ENCODE measurements at places on chromosomes 7 and 10. TPM values are rescaled to one million over a fixed set of nuclear protein-coding genes. Genes with fewer than 3 reads are reported as not detected.

The MNX1 gene
- not detected for polyA plus RNA-seq

The SPDYE2 gene
- 0.58 TPM for polyA plus RNA-seq

The PHKG1 gene
- 0.23 TPM for polyA plus RNA-seq

The DPYSL4 gene
- not detected for polyA plus RNA-seq

The GJD4 gene
- polyA plus RNA-seq = not detected

The WNT8B gene
- polyA plus RNA-seq = 1.1 TPM

The CYP2E1 gene
- polyA plus RNA-seq = not detected

The FGL2 gene
- polyA plus RNA-seq = 0.55 TPM

DNA sequence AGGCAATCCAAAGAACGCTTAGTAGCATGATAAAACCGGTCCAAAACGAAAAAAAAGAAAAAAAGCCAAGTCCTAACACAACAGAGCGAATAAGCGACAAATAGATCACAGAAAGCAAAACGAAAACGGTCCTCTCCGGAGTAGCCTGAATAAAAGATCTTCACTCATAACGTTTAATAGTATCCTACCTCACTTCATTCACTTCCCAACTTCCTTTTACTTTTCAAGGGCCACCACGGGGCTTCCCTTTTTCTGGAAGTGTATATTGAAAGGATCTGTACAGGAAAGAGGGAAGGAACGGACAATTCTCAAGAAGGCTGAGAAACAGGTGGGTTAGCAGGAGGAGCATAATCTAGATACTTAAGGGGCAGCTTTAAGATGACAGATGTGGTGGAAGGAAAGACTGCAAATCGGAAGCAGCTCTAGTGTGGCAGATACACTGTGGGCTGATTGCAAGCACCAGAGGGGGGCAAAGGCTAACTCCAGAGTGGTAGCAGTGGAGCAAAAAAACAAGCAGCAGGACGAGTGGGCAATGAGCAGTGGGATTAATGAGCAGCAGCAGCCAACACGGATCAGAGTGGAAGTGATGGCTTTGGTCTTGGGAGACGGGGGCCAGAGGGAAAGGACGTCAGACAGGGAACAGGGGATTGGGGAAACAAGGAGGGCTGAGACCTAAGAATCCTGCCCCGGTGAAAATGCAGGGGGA is 866 bp downstream of the CNOT4 start:
- DNase-seq = no peak
- H3K4me3 ChIP-seq = no peak overlapping the region
- H3K36me3 ChIP-seq = no peaks in the 10 kb centered on the region
- H3K4me1 ChIP-seq = peaks cover 8% of the 10 kb centered on the region
- no peak overlapping the region for H3K27ac ChIP-seq

DNA sequence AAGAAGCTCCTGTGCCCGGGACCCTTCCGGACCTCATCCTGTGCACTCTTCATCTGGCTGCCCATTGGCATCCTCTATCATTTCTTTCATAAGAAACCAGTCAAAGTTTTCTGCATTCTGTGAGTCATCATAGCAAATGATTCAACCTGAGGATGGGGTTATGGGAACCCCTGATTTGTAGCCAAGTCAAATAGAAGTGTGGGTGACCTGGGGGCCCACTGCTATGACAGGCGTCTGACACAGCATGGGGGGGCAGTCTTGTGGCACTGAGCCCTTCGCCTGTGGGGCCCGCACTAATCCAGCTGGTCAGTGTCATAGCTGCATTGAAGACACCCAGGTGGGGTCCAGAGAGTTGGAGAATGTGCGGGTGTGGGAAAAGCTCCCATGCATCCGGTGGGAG is 230.4 kb downstream of the USP6NL start:
- no peaks in the 10 kb centered on the region for H3K36me3 ChIP-seq
- H3K27ac ChIP-seq = no peak overlapping the region
- peaks cover 2% of the 10 kb centered on the region for H3K4me1 ChIP-seq
- no peaks in the 10 kb centered on the region for H3K27me3 ChIP-seq

DNA sequence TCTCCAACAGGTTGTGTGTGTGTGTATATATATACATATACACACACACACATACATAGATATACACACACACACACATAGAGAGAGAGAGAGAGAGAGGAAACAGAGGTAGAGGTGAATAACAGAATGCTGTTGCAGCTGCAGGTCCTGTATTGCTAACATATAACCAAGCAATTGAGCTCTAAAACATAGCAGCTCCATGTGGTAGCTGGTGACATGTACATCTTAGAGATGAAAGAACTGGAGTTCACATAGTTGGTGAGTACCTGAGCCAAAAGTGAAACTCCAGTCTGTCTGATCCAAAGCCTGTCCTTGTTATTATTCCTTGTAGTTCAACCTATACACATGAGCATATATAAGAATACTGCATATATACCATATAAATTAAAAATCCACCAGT is 152.9 kb upstream of the CSTF2T start:
- no peak overlapping the region for H3K4me3 ChIP-seq
- H3K27ac ChIP-seq = no peak overlapping the region
- H3K4me1 ChIP-seq = peaks cover 1% of the 10 kb centered on the region
- DNase-seq = no peak
- H3K36me3 ChIP-seq = no peaks in the 10 kb centered on the region

DNA sequence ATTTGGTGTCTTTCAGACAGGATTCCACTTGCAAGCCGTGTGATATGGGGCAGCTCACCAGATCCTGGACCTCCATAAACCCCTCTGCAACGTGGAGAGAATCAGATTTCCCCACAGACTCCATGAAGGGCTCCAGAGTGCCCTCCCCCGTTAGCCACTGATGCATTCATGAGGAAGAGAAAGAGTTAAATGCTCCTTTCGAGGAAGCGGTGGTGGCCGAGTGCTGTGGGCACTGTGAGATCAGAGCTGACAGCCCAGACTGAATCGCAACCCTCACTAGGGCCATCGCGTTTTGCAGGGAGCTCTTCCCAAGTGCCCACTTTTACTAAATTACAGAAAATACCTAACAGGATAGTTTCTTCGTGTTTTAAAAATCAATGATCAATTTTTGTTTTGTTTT is 226.3 kb upstream of the ZNF32 start:
- no peaks in the 10 kb centered on the region for H3K27me3 ChIP-seq
- no peak overlapping the region for H3K27ac ChIP-seq
- no peaks in the 10 kb centered on the region for H3K36me3 ChIP-seq
- peaks cover 4% of the 10 kb centered on the region for H3K4me1 ChIP-seq

- H3K4me3 ChIP-seq = no peak overlapping the region
- H3K4me1 ChIP-seq = peaks cover 27% of the 10 kb centered on the region
- no peak overlapping the region for H3K27ac ChIP-seq
- DNase-seq = no peak
Measured at GRCh38 chr7:133053321-133053891, 28.5 kb downstream of the CHCHD3 start.

DNA sequence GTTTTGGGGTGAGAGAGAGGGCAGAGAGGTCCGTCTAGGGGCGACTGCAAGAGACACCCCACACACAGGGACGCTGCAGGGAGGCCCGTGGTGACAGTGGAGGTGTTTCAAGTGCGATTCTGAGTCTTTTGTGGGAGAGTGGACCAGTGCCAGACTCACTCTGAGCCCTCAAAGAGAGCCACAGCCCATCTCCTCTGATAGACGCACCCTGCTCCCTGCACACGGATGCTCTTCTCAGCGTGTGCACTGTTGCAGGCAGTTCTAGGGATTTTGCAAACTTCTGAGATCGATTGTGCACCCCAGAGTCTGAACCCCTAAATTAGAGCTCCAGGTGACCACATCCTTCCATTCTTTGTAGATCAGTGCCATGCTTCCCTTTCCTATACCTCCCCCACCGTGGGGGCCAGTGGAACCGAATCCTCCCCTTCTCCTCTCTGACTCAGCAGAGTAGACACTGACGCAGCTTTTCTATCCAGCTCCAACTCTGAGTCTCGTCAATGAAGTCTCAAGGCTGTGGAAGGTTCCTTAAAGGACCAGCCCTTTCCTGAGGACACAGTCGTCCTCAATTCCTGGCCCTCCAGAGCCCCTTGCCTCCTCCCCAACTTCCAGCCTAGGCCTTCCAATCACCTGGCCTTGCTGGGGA is 83.8 kb downstream of the TMEM130 start:
- no peak for DNase-seq
- H3K27ac ChIP-seq = no peak overlapping the region
- no peaks in the 10 kb centered on the region for H3K36me3 ChIP-seq
- H3K4me3 ChIP-seq = no peak overlapping the region
- no peaks in the 10 kb centered on the region for H3K4me1 ChIP-seq

GRCh38 chr7:12619461-12620069 is 49.0 kb downstream of the SCIN start:
- DNase-seq = no peak
- no peaks in the 10 kb centered on the region for H3K36me3 ChIP-seq
- no peaks in the 10 kb centered on the region for H3K4me1 ChIP-seq
- peaks cover 2% of the 10 kb centered on the region for H3K27me3 ChIP-seq

DNA sequence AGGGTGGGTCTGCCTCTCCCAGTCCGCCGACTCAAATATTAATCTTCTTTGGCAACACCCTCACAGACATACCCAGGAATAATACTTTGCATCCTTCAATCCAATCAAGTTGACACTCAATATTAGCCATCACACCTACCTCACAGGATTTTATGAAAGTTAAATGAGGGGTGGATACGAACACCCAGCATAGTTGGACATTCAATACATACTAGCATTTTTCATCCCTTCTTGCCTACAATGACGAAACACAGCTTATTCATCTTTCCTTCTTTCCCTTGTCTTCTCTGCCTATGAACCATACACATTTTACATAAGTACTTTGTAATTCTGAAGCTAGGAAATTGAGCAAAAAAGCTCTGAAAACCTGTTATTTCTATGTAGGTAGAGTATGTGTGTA is 48.5 kb downstream of the EMX2 start:
- H3K27me3 ChIP-seq = peaks cover 13% of the 10 kb centered on the region
- H3K4me1 ChIP-seq = no peaks in the 10 kb centered on the region
- H3K27ac ChIP-seq = no peak overlapping the region
- H3K4me3 ChIP-seq = no peak overlapping the region

- no peak for DNase-seq
- no peak overlapping the region for H3K27ac ChIP-seq
- no peaks in the 10 kb centered on the region for H3K4me1 ChIP-seq
- no peaks in the 10 kb centered on the region for H3K36me3 ChIP-seq
- no peak overlapping the region for H3K4me3 ChIP-seq
Measured at GRCh38 chr7:158476331-158476932, 111.2 kb downstream of the PTPRN2 start.

DNA sequence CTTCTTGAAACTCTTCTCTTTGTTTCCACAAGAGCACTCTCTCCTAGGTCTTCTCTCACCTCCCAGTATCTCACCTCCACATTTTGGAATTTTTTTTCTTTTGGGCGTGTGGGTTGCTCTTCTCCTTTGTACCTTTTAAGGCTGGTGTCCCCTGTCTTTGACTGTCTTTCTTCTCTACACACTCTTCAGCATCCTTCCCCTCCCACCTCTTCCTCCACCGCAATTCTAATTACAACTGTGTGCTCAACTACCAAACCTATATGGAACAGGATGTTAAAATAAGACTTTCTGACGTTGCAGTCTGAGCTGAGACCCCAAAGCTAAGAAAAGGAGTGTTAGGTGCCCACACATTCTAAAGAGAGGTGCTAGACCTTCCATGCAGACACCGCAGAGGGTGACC is 14.0 kb upstream of the ADRB1 start:
- H3K36me3 ChIP-seq = no peaks in the 10 kb centered on the region
- no peak overlapping the region for H3K4me3 ChIP-seq
- no peak for DNase-seq
- H3K27ac ChIP-seq = no peak overlapping the region
- peaks cover 20% of the 10 kb centered on the region for H3K4me1 ChIP-seq

- no peaks in the 10 kb centered on the region for H3K36me3 ChIP-seq
- no peaks in the 10 kb centered on the region for H3K4me1 ChIP-seq
- no peak for DNase-seq
Measured at GRCh38 chr7:115951547-115951946, 79.0 kb downstream of the TFEC start.

GRCh38 chr10:116146372-116147140 is 126.5 kb downstream of the GFRA1 start:
- no peaks in the 10 kb centered on the region for H3K36me3 ChIP-seq
- no peak for DNase-seq
- H3K4me1 ChIP-seq = peaks cover 23% of the 10 kb centered on the region
- no peak overlapping the region for H3K4me3 ChIP-seq
- H3K27me3 ChIP-seq = no peaks in the 10 kb centered on the region
